ENCODE measurements at places on chromosomes 16 and 17.

DNA sequence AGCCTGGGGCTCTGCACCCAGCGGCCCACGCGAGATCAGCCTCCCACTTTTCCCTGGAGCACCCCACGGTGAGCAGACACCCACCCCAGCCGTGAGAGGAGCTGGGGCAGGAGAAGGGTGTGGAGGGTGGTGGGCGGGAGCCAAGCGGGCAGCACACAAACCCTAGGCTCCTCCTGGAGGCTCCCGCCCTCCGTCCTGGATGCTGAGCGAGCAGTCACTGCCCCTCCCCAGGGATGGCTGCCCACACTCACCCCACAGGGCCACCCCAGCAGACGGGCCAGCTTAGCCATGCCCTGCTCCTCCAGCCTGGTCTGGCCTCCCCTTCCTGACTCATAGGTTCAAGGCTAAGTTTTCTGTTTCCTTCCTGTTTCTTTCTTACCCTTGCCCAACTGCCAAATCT lies 15.7 kb upstream of the ABCC3 start:
- DNase-seq, result no peak

DNA sequence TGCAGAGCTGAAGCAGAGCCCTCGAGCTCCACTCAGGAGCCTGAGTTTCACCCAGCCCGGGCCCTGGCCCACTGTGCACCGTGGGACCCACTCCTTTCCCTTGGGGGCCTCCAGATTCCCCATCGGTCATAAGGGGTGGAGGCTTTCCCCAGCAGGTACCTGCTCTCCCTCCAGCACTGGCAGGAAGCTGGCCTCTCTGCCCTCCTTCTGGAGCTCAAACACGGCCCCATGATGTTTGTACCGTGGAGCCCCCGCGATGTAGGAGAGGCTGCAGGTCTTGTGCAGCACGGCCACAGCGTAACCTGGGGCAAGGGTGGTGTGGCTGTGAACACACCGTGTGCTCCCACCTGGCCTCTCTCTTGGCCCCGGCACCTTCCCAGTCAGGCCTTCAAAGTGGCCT lies 29.9 kb downstream of the HASPIN start:
- DNase-seq, result no peak

DNA sequence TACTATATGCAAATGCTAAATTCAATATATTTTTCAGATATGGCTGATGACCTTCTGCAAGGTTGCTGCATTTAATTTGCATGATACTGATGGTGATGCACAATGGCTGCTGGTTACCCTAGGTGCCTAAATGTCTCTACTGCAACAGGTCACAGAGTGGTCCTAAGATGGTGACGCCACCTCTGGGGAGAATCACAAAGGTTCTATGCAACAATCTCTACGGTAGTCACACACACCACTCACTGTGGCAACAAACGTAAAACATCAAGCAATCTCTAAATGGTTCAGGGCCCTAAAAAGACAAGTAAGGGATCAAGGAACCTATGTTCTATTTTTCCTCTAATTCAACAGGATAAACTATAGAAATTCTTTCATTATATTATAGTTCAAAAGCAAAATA lies 293.3 kb downstream of the CEP112 start:
- DNase-seq, result no peak

DNA sequence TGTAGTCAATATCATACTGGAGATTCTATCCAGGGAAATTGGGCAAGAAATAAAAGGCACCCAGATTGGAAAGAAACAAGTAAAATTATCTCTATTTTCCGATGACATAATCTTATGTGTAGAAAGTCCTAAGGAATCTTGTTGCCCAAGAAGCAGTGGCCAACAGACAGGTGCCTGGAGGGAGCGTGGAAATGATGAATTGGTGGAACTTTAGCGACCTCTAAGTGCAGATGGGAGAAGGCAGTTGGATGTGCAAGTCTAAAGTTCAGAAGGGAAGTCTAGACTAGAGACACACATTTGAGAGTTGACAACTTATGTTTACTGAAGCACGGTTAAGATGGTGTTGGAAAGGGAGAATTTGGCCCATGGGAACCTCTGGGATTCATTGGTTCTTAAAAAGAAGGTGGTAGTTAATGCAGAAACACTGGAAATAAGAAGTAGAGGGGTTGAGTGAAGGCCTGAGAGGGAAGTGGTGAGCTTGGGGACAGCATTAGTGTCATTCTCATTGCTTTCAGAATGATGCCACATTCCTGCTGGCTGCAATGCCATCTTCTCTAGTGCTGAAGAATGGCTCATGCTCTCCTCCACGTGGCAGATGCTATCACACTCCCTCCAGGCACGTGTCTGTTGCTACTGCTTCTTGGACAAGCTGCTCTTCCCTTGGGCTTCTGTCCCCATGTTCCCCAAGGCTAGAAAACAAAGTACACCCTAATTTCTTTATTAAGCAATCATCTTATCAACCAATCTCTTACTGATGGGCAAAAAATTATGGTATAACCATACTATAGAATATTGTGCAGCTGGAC lies 24.0 kb downstream of the TAT start:
- DNase-seq, result no peak

DNA sequence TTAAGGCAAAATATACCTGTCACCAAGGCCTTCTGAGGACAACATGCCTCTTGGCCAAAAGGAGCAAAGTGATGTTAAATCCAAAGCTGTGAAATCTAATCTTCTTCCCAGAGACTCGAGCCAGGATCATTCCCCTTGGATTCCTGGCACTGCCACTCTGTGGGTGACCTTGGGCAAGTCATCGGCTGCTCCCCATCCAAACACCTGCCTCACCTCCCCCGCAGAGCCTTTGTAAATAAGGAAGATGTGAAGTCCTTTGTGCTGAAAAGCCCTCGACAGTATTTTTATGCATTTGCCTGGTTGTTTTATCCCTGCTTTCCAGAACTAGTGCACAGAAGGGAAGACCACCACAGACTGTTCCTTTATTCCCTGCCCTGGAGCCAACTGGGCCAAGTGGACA lies 5.4 kb upstream of the CEP295NL start:
- no peak for DNase-seq

- DNase-seq, result no peak
Observed at GRCh38 chr17:72421128-72422092, 300.6 kb downstream of the SOX9 start.

DNA sequence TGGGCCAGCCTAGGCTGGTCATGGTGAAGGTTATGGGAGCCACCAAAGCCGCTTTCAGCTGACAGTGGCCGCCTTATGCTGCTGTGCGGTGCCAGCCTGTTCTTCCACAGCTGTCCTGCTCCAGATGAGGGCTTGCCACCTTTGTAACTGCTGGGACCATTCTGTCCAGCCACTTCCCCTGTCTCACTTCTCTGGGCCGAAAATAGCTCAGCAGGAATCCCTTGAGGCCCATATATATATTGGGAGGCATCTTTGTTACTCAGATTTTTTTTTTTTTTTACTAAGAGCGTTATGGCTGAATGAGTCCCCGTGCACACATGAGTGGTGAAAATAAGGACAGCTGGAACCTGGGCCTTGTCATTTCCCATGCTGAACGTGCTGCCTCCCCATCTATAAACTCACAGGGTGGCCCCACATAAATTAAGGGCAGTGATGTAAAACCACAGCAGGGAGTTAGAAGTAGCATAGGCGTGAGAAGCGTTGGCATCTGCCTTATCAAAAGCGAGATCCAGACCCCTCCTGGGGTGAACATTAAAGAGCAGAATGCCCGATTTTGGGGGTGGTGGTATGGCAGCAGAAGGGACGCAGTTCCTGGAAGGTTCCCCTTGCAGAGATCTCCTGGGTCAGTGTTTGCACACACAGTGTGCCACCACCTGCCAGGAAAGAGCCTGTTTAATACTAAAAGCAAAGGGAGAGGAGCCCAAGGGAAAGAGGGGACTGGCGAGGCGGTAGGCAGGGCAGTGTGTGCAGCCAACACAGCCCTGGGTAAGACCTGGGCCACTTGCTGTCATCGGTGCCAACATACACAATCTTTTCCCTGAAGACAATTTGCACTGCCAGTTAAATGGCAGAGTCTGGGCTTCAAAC lies 57.8 kb downstream of the USP43 start:
- no peak for DNase-seq

- peak; percentile 81 for DNase-seq
Observed at GRCh38 chr17:15502369-15503112, 35.1 kb upstream of the CDRT4 start.

- no peak for DNase-seq
Observed at GRCh38 chr17:80125656-80126448, 21.1 kb downstream of the EIF4A3 start.

- no peak for DNase-seq
Observed at GRCh38 chr17:74049167-74049966, 154.1 kb upstream of the RPL38 start.

- DNase-seq, result no peak
Observed at GRCh38 chr16:87474566-87474996, 18.2 kb downstream of the ZCCHC14 start.

GRCh38 chr17:79306424-79307318 lies 232.0 kb downstream of the ENGASE start:
- DNase-seq, result no peak

GRCh38 chr17:78544881-78545755 lies 32.1 kb downstream of the DNAH17 start:
- DNase-seq, result no peak

DNA sequence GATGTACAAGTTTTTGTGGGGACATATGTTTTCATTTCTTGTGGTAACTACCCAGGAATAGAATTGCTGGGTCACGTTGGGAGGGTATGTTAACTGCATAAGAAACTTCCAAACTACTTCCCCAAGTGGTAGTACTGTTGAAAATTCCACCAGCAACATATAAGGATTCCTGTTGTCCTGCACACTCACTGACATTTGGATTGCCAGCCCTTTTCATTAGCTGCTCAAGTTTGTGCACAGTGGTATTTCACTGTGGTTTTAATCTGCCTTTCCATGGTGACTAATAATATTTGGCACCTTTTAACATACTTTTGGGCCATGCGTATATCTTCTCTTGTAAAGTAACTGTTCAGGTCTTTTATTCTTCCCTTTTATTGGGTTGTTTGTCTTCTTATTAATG lies 103.3 kb downstream of the GNAO1 start:
- DNase-seq, result no peak

DNA sequence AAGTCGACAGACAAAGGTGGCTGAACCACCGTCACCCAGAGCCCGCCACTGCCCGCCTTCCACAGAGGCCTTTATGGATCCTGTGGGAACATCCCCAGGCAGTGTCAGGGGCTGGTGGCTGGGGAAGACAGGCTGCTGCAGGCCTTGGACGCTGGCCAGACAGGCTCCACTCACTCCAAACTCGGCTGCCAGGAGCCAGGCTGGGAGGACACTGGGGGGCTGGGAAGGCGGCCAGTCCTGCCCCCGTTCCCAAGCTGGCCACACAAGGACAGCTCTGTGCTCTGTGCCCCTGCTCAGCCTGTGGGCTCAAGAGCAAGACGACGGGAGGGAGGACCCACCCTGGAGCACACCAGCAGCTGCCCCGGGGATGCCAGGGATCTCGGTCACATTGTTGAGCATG lies 7.6 kb upstream of the LCAT start:
- peak; percentile 64 for DNase-seq

Data from anterior cingulate cortex (tissue), 58 donors.